ENCODE measurements at places on chromosomes 7 and 10. TPM values are rescaled to one million over a fixed set of nuclear protein-coding genes. Genes with fewer than 3 reads are reported as not detected.

SCART1 gene
- total RNA-seq: 2.6 TPM

DNA sequence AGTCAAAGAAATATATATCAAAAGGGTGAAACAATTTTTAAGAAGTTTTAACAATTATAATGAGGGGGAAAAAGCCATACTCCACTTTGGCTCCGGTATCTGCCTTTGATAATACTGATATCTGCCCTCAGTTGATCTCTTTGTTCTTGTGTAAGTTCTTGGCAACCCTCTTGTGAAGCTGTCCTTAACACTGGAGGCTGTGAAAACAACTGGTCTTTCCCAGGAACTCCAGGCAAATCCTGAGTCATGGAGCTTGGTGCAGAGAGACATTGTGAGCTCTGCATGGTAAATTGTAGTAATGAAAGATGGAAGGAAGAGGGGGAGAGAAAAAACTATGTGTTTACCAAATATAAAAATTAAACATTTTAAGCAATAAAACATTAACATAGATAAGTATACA is 11.9 kb upstream of the ERVW-1 start:
- no peak for DNase-seq

DNA sequence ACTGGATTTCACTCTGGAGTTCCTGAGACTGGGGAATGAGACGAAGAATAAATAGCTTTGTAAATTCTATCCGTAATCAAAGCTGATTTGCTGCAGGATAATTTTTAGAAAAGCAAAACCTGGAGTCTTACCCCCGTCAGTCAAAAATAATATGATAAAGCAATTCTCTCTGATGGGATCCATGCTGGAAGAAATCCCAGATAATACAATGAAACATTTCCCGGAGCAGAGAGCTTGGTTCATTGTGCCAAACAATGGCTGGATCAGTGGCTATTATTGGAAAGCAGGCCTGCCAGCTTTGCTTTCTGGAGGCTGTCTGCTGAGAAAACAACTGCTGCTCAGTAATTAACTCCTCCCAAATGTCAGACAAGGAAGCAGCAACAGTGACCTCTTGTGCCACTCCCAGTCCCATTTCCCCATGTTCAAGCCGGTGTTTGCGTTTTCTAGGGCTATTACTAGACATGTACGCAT is 609.4 kb upstream of the PCDH15 start:
- DNase-seq: no peak

DNA sequence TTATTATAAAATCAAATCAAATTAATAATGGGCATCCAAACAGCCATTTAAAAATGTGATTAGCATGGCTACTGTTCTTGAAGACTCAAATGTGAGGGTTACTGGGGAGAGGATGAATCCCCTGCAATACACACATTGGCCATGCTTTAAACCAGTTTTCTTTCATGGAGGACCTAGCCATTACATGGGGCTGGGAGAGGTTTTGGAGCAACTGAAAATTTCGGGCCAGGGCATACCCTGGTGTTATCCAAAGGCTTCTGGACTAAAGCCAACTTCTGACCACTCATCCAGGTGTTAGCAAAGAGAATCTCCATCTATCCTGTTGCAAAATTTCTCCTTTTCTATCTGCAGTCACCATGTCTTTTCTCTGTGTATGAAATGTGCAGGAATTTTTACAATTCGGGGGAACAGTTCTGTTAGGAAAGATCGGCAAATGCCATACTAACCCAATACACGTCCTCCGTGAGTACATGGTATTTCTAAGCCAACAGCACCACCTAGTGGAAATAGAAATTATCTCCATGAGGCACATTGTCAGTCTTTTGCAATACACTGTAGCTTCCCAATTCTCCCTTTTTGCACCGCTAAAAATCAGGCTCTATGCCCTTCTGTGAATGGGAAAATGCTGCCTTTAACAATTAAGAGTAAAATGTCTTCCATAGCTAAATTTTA is 47.0 kb upstream of the ZNF107 start:
- DNase-seq: no peak

- DNase-seq: no peak
These were observed 1.1 kb upstream of the DPY19L1 start for GRCh38 chr7:35038354-35038753.

GHRHR gene
- total RNA-seq: not detected

DNA sequence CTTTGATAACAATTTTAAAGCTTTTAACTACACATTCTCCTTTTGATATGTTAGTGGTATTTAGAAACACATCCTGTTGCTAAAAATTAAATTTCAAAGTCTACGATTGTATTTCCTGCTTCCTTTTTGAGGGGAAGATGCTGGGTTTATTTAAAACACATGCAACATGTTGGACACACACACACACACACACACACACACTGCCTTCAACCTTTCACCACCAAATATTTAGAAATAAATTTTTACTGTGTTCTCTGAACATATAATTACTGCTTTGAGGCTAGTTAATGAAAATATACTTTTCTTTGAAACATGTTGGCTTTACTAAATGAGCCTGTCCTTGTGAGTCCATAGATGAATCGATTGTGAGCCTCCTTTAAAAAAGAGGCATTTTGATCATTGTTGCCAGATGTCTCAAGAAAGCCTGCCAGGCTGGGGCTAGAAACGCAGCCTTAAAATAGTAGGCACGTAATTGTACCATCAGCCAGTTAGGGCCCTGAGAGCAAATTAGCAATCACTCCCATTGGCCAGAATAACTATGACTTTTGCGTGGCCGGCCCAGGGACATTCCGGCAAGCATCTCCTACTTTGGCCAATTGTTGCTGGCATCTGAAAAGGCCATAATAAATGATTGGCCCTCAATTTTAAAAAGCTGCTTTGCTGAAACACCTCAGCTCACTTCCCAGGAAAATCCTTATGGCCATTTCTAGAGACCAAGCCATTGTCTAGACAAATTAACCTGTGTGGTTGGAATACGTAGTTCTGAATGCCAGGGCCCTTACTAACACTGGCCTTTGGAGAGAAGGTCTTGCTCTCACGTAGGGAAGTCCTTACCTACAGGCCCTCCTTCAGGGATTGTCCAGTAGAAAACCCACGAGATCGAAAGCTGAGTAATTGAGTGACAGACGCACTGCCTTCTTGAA is 9.9 kb upstream of the TEX36 start:
- DNase-seq: no peak

Data from upper lobe of right lung (tissue), 1 donor.